ENCODE measurements at places on chromosomes 12 and 14.

- H3K27me3 ChIP-seq, result peaks cover 11% of the 10 kb centered on the region
- no peak for DNase-seq
- H3K4me1 ChIP-seq, result peaks cover 18% of the 10 kb centered on the region
- no peak overlapping the region for H3K4me3 ChIP-seq
Observed at GRCh38 chr14:98964171-98964570, 307.8 kb downstream of the BCL11B start.

DNA sequence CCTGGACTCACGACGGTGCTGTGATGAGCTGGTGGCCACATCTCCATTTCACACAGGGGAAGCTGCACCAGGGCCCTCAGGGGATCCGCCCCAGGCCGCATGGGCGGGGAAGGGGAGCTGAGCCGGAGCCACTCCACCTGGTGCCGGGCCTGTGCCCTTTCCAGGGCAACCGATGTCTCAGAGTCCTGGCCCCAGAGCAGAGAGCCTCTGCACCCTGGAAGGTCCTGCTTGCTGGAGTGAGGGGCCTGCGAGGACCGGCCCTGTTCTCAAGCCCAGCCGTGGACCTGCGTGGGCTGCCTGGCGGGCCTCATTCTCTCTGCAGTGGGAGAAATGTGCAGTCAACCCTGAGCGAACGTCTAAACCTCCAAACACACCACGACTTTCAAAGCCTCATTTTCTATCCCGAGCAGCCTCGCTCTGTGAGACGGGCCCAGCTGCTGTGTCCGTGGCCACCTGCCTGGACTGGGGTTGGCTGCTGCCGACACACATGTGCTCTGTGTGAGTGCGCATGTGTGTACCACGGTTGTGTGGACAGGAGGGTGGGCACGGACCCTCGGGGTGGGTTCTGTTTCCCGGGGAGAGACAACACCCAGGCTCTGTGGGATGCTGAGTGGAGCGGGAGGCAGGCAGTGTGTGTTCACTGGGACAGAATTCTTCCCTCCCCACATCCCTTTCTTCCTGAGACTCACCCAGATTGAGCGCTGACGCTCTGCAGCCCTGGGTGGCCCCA is 163.5 kb downstream of the KIF26A start:
- H3K36me3 ChIP-seq, result no peaks in the 10 kb centered on the region
- no peak for DNase-seq
- no peak overlapping the region for H3K4me3 ChIP-seq
- H3K27me3 ChIP-seq, result no peaks in the 10 kb centered on the region
- H3K27ac ChIP-seq, result no peak overlapping the region
- no peaks in the 10 kb centered on the region for H3K4me1 ChIP-seq

GRCh38 chr14:29993143-29993542 is 65.5 kb upstream of the PRKD1 start:
- H3K27me3 ChIP-seq, result no peaks in the 10 kb centered on the region
- H3K4me1 ChIP-seq, result no peaks in the 10 kb centered on the region
- no peak overlapping the region for H3K27ac ChIP-seq
- DNase-seq, result no peak

GRCh38 chr12:4975574-4975973 is 65.9 kb downstream of the KCNA1 start:
- H3K4me3 ChIP-seq, result no peak overlapping the region
- no peaks in the 10 kb centered on the region for H3K4me1 ChIP-seq
- no peak overlapping the region for H3K27ac ChIP-seq
- peaks cover 6% of the 10 kb centered on the region for H3K27me3 ChIP-seq

DNA sequence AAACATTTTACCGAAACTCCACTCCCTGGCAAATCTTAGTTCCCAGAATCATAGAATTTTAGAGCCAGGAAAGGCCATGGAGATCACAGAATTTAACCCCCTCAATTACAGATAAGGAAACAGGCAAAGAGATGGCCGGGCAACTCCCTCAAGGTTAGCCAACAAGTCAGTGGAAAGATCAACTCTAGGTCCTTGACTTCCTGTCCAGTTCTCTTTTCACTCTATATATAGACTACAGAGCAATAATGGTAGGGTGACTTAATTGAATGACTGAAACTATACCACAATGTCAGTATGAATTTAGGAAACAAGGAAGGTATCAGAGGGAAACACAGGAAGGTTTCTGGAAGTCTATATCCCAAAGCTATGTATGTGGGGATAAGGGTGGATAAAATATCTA is 11.6 kb downstream of the OXA1L start:
- no peak overlapping the region for H3K4me3 ChIP-seq
- H3K27me3 ChIP-seq, result no peaks in the 10 kb centered on the region
- H3K27ac ChIP-seq, result no peak overlapping the region
- peaks cover 17% of the 10 kb centered on the region for H3K36me3 ChIP-seq
- no peaks in the 10 kb centered on the region for H3K4me1 ChIP-seq

DNA sequence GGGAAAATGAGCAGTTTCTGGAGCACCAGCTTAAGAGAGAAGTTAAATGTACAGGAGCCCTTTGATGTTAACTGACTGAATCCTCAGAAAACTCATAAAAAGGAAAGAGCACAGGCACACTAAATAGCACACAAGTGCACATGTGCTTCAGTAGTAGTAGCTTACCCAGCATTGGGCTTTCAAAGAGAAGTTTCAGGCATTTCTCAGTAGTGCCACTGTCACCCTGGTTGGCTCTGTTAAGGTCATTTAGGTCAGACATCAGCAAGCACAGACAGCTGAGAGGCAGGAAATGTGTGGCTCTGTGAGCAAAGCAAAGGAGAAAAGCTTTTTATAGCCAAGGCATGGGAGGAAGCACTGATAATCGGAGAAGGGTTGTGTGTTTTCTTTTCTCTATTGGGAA is 96.3 kb upstream of the HIF1A start:
- peak overlapping the region; percentile 79 for H3K27ac ChIP-seq
- peak overlapping the region; percentile 31 for H3K4me3 ChIP-seq
- no peaks in the 10 kb centered on the region for H3K27me3 ChIP-seq
- H3K4me1 ChIP-seq, result peaks cover 40% of the 10 kb centered on the region

- DNase-seq, result no peak
- no peak overlapping the region for H3K27ac ChIP-seq
- no peaks in the 10 kb centered on the region for H3K4me1 ChIP-seq
- H3K36me3 ChIP-seq, result no peaks in the 10 kb centered on the region
Observed at GRCh38 chr12:98863167-98863566, 218.1 kb downstream of the APAF1 start.

GRCh38 chr12:132264086-132265010 is 65.0 kb downstream of the GALNT9 start:
- no peaks in the 10 kb centered on the region for H3K36me3 ChIP-seq
- no peaks in the 10 kb centered on the region for H3K4me1 ChIP-seq
- DNase-seq, result no peak
- H3K27me3 ChIP-seq, result no peaks in the 10 kb centered on the region
- H3K4me3 ChIP-seq, result no peak overlapping the region
- no peak overlapping the region for H3K27ac ChIP-seq

- DNase-seq, result no peak
- no peaks in the 10 kb centered on the region for H3K36me3 ChIP-seq
- H3K4me1 ChIP-seq, result no peaks in the 10 kb centered on the region
- H3K27ac ChIP-seq, result no peak overlapping the region
Observed at GRCh38 chr14:31898838-31899528, 178.1 kb upstream of the ARHGAP5 start.

DNA sequence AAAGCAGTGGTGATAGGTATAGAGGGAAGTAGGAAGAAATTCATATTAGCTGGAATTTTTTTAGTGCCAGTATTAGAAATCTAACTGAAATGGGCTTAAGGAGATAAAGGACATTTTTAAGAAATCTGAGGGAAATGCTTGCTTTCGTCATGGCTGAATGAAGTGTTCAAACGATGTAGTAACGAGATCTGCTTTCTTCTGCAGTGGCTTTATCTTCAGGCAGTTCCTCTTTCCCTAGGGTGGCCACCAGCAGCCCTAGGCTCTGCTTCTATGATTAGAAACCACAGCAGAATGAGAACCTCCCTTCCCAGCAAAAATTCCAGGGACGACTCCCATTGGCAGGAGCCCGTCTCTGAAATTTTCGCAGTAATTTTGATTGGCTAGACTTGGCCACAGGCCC is 163.9 kb upstream of the FRMD6 start:
- H3K36me3 ChIP-seq, result no peaks in the 10 kb centered on the region
- H3K27me3 ChIP-seq, result no peaks in the 10 kb centered on the region
- H3K4me3 ChIP-seq, result no peak overlapping the region
- H3K27ac ChIP-seq, result no peak overlapping the region
- DNase-seq, result no peak

DNA sequence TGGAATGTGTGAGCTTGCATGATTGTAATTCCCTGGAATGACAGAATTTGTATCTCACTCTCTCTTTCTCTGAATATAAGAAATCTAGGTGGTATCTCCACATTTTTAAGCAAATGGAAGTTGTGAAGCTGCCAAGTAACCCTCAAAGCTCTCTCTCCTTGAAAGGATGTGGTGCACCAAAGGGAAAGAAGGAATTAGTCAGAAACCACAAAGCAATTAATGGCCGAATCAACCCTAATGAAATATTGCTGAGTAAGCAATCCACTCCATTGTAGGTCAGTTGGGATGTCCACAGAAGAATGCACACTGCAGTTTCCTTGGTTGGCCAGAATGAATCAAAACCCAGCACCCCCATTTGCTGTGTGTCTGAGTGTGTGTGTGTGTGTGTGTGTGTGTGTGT is 153.5 kb downstream of the KCNA5 start:
- no peaks in the 10 kb centered on the region for H3K4me1 ChIP-seq
- H3K36me3 ChIP-seq, result no peaks in the 10 kb centered on the region
- DNase-seq, result no peak
- no peak overlapping the region for H3K27ac ChIP-seq
- H3K4me3 ChIP-seq, result no peak overlapping the region
- H3K27me3 ChIP-seq, result peaks cover 2% of the 10 kb centered on the region

GRCh38 chr12:130847112-130847511 is 8.1 kb upstream of the STX2 start:
- peaks cover 4% of the 10 kb centered on the region for H3K27me3 ChIP-seq
- no peak for DNase-seq
- H3K4me1 ChIP-seq, result no peaks in the 10 kb centered on the region
- no peaks in the 10 kb centered on the region for H3K36me3 ChIP-seq

- H3K36me3 ChIP-seq, result peaks cover 22% of the 10 kb centered on the region
- H3K27me3 ChIP-seq, result no peaks in the 10 kb centered on the region
- H3K27ac ChIP-seq, result no peak overlapping the region
- no peak for DNase-seq
- H3K4me3 ChIP-seq, result no peak overlapping the region
- H3K4me1 ChIP-seq, result peaks cover 15% of the 10 kb centered on the region
Observed at GRCh38 chr12:92900941-92901340, 28.2 kb downstream of the EEA1 start.

DNA sequence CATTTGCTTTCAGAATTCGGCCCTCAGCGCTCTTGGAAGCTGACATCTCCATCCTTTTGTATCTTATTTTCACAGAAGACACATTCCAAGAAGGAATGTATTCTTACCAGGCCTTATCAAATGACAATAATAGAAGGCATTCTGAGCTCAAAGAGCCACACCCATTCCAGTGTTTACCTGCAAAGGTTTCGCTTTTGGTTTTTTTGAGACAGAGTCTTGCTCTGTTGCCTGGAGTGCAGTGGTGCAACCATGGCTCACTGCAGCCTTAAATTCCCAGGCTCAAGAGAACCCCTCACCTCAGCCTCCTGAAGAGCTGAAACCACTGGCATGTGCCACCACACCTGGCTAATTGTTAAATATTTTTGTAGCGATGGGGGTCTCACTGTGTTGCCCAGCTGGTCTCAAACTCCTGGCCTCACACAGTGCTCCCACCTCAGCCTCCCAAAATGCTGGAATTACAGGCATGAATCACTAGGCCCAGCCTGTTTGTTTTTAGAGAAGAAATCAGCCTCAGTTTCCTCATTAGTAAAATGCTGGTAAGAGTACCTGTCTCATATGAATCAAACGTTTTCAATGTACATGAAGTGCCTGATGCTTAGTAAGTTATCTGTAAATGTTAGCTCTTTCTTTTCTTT is 69.2 kb downstream of the SLC6A12 start:
- H3K4me3 ChIP-seq, result no peak overlapping the region
- no peak overlapping the region for H3K27ac ChIP-seq
- peaks cover 7% of the 10 kb centered on the region for H3K4me1 ChIP-seq
- no peaks in the 10 kb centered on the region for H3K36me3 ChIP-seq
- DNase-seq, result peak; percentile 58

- H3K36me3 ChIP-seq, result peaks cover 47% of the 10 kb centered on the region
- H3K27me3 ChIP-seq, result no peaks in the 10 kb centered on the region
- H3K4me3 ChIP-seq, result no peak overlapping the region
- no peaks in the 10 kb centered on the region for H3K4me1 ChIP-seq
Observed at GRCh38 chr12:57717131-57717530, 21.4 kb downstream of the AGAP2 start.

- H3K27me3 ChIP-seq, result no peaks in the 10 kb centered on the region
- peaks cover 80% of the 10 kb centered on the region for H3K4me1 ChIP-seq
- peaks cover 16% of the 10 kb centered on the region for H3K36me3 ChIP-seq
- peak overlapping the region; percentile 60 for H3K4me3 ChIP-seq
- DNase-seq, result peak; percentile 88
Observed at GRCh38 chr14:68782091-68782981, 10.5 kb downstream of the ZFP36L1 start.

DNA sequence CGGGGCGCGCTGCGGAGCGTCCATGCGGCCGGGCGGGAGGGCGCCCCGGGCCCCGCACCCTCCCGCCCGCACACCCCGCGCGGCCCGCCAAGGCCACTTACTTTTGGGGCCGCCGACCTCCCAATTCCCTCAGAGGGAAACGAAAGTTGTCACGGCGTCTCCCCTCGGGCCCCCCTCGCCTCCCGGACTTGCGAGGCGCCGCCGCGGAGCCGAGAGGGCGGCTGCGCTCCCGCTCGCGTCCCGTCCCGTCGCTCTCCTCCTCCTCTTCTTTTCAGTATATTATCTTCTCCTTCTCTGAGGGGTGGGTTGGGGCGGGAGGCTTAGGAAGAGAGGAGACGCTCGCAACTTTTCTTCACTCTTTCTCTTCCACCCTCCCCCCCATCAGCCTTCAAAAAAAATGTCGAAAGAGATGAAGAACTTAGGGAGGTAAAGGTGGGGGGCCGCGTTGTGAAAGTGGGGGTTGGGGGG is 613 bp downstream of the DUSP16 start:
- H3K36me3 ChIP-seq, result peaks cover 16% of the 10 kb centered on the region
- H3K4me1 ChIP-seq, result peaks cover 32% of the 10 kb centered on the region
- H3K27ac ChIP-seq, result peak overlapping the region; percentile 96
- peak overlapping the region; percentile 88 for H3K4me3 ChIP-seq
- no peaks in the 10 kb centered on the region for H3K27me3 ChIP-seq

DNA sequence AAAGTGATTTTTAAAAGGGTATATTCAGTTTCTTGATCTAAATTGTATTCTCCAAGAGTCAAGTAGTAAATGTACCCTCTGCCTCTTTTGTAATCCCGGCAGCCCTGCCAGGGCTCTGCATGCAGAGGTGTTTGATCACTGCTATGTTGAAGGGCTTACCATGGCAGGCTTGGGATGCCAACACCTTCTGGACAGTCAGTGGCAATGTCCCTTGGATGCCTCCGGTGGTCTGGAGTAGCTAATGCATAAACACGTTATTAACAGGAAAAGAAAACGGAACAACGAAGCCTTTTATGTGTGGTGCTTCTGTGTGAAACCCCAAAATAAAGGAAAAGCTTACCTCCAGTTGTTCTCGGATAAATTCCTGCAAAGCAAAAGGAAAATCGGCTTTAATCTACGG is 19.9 kb downstream of the EIF2B2 start:
- H3K27me3 ChIP-seq, result no peaks in the 10 kb centered on the region
- H3K4me1 ChIP-seq, result no peaks in the 10 kb centered on the region
- no peak overlapping the region for H3K27ac ChIP-seq
- no peak overlapping the region for H3K4me3 ChIP-seq
- peaks cover 38% of the 10 kb centered on the region for H3K36me3 ChIP-seq

- no peak for DNase-seq
- H3K36me3 ChIP-seq, result no peaks in the 10 kb centered on the region
- H3K27ac ChIP-seq, result no peak overlapping the region
- peaks cover 9% of the 10 kb centered on the region for H3K4me1 ChIP-seq
Observed at GRCh38 chr14:51648296-51648695, 3.4 kb upstream of the FRMD6 start.

GRCh38 chr12:94247246-94247645 is 98.9 kb downstream of the PLXNC1 start:
- H3K4me3 ChIP-seq, result no peak overlapping the region
- DNase-seq, result no peak
- H3K4me1 ChIP-seq, result peaks cover 33% of the 10 kb centered on the region

All from activated CD4-positive, alpha-beta T cell treated with anti-CD3 and anti-CD28 coated beads, Interleukin-2, amount 10 ng/mL, durations not matched to agents 24 days and 14 days (primary cell).